ENCODE measurements at places on chromosomes 3 and 15.

- no peak for DNase-seq
Measured at GRCh38 chr15:75025548-75026260, 2.3 kb downstream of the PPCDC start.

- DNase-seq, result no peak
Measured at GRCh38 chr15:71808311-71809020, 1.9 kb upstream of the NR2E3 start.

DNA sequence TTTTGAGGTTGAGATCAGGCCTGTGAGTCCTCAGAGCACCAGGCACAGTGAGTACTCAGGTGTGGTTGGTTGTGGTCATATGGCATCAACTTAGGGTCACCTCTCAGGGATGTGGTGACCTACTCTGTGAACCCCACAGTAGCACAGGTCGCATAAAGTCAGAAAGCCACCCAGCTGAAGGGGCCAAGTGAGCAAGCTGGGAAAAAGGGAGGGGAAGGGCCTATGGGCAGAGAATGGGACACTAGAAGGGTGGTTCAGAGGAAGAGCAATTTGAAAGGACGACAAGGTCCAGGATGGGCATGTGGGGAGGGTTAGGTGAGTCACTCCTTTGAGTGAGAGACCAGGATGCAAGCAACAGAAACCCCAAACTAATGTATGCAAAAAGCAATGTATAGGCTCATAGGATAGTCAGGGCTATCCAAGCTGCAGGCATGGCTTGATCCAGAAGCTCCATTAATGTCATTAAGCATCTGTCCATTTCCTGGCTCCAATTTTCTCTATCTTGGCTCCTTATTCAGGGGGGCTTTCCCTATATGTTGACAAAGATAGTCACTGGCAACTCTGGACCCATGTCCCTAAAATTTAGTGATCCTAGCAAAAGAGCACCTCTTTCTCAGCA is 33.5 kb downstream of the HMCES start:
- DNase-seq, result no peak

GRCh38 chr3:33006081-33006480 is 54.6 kb downstream of the CCR4 start:
- no peak for DNase-seq

GRCh38 chr3:58536501-58537411 is at the start of gene ACOX2:
ACOX2 (minus strand) TSS chr3:58537190; CDS start chr3:58535106, 2,084 bp downstream.
- DNase-seq, result no peak

DNA sequence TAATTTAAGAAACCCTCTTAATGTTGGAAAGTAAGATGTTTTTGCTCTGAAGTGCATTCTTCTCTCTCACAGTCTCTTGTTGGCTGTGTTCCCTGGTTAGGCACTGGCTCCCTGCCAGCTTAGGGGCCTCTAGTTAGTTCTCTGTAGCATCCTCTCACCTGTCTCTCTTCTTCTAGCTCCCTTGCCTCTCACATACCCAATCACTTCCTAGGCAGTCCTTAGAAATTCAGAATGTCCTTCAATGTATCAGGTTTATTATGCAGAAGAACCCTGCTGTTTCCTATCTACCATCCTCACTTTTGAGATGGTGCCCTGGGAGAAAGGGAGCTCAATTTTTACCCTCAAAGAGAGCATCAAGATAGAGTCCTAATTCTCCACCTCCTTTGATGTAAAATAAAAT is 36.2 kb upstream of the CPNE4 start:
- DNase-seq, result no peak

DNA sequence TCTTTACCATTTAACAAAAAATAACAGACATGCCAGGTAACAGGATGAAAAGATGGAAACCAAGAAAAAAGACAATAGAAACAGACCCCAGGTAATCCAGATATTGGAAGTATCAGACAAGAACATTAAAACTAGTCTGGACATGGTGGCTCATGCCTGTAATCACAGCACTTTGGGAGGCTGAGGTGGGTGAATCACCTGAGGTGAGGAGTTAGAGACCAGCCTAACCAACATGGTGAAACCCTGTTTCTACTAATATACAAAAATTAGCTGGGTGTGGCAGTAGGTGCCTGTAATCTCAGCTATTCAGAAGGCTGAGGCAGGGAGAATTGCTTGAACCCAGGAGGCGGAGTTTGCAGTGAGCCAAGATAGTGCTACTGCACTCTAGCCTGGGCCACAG is 40.6 kb downstream of the ACAD9 start:
- no peak for DNase-seq

DNA sequence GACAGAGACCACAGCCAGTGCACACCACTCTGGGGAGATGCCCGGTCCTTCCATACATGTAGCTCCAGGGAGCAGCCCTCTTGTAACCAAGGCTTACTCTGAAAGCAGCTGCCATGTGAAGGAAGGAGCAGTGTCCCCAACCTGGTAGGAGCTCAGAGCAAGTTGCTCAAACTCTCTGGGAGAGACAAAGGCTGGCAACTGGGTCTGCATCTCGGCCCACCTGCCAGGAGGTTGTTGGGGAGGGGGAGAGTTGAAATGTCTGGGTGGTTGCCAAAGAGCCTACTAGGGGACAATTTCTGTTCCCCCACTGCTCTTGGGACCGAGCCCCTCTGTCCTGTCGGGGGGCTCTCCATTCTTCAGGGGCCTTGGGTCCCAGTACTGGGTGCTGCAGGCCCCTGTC is 309.9 kb downstream of the TLE3 start:
- DNase-seq, result no peak

DNA sequence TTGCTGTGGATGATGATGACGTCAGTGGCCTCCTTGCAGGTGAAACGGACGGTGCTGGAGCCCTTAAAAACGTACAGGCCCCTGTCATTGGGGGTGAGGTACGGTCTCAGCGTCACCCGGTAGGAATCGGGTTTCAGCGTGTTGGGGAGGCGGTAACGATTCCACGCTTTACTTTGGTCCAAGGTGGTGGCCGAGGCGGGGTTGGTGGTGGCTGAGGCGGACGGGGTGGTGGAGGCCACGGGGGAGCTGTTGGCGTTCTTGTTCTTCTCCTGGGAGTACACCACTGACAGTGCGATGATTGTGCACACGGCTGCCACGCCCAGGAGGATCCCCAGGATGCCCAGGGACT is 8.5 kb downstream of the ANPEP start:
- DNase-seq, result no peak

DNA sequence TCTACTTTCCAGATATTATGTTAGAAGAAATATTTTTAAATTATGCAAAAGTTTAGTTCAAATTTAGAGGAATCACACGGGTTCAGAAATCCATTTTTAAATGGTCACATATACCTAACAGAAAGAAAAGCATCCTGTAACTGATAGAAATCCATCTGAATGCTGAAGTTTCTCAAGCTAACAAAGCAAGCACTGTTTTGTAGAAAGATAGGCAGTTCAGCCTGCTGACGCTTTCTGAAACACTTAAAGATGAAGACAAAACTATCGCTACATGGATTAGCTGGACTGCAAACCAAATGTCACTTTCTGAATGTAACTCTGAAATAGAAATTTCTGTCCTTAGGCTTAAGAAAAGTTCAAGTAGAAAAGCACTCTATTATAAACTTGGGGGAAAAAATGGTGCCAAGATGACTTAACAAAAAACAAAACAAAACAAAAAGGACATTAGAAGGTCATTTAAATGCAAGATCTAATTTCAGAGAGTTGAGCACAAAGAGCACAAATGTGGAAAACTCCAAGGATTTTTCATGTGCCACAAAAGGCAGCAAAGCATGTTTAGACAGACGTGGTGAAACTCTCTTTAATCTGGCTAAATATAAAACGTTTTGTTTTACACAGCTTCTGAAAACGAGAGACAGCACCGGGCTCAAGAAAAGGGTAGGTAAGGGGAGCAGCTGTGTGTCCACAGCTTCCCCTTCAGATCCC is 1.2 kb downstream of the PLOD2 start:
- DNase-seq, result no peak

- no peak for DNase-seq
Measured at GRCh38 chr3:38985581-38985980, 66.2 kb downstream of the SCN11A start.

DNA sequence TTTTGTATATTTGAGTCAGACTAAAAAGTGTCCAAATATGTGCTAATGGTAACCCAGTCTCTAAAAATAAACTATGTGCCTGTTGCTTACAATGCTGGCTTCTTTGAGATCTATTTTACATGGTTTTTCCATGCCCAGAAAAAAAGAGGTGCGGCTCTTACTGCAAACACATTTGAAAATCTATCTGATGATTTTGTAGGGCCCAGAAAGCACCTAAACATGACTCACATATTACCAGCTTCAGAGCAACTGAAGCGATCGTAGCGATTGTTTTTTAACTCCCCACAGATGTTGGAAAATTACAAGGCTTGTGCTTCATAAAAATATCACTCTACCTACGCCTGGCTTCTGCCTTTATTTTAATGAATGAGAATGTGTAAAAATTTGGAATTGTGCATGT is 53.5 kb downstream of the SUCNR1 start:
- no peak for DNase-seq

GRCh38 chr3:110101361-110101760 is 764.0 kb upstream of the DPPA4 start:
- DNase-seq, result no peak

GRCh38 chr3:71226565-71227269 is 356.8 kb downstream of the FOXP1 start:
- DNase-seq, result no peak

DNA sequence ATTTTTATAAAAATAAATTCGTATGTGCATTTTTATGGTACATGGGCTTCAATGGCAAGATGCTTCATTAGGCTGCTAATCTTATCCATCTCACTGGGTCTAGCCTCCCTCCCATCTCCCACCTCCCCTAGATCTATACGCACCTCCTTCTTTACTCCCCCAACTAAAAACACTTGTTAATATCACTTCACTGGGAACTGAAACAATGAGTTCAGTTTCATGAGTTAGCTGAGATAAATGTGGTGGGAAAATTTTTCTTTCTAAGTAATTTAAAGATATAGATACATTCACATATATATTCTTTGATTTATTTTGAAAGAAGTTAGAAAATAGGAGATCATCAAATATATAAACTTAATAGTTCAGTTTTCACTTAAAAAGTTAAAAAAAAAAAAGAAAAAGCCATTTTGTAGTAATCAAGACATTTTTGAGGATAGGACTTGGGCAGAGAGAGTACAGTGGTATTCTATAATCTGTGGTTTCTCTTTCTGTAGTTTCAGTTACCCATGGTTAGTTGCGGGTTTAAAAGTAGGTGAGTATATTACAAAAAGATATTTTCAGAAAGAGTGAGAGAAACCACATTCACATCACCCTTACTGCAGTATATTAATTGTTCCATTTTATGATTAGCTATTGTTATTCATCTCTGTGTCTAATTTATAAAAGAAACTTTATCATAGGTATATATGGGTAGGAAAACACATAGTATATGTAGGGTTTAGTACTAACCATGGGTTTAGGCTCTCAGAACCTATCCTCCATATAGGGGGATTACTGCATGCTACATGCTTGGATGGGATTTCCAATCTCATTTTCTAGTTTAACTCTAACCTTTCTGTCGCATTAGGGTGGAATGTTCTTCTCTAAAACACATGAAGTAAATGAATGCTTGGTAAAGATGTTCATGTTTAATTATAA is 316.0 kb upstream of the CBLB start:
- no peak for DNase-seq

DNA sequence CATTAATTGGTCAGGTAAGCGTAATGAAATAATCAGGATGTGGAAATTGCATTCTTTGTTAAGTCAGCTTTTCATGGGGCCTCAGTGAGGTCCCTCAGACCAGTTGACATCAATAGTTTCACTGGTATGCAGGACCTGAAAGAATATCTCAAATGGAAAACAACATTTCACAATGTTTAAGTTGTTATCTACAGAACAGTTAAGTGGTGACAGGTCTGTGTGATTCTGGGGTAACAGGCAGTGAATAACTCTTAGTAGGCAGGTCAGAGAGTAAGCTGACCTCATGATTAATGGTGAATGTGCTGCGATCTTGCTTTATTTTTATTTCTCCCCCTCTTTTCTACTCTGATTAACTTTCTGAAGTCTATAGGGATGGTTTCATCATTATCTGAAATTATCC is 28.9 kb upstream of the ACP3 start:
- DNase-seq, result no peak

- peak; percentile 33 for DNase-seq
Measured at GRCh38 chr3:181328346-181328745, 338.8 kb upstream of the DNAJC19 start.

DNA sequence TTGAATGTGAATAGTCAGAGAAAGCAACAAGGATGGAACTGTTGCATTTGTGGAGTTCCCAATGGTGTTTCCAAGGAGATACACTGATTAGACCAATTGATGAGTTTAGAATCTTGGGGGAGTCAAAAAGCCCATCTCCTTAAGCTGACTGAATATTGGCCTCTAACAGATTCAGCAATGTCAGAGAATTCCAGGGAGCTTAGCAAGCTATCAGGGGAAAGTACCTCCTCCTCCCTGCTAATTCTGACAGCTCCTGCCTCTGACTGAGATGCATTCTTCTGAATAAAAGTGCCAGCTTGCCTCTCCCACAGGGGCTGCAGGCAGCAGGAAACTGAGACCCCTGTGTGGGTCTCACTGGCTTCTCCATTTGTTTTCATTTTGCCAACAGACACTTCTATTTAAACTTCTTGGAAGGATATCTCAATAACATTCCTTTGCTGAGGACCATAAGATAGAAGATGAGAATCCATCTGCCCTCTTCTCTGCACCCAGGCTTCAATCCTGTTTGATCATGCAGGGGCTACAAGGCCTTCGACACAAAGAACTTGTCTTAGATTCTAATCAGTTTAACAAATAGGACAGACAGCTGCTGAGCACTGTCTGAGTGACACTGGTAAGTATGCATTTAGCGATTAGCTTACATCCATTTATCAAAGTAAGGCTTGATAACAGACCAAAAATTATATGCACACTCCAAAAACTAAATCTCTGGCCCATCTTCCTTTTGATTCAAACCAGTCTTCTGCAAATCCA is 1080.8 kb downstream of the TUSC7 start:
- DNase-seq, result no peak

DNA sequence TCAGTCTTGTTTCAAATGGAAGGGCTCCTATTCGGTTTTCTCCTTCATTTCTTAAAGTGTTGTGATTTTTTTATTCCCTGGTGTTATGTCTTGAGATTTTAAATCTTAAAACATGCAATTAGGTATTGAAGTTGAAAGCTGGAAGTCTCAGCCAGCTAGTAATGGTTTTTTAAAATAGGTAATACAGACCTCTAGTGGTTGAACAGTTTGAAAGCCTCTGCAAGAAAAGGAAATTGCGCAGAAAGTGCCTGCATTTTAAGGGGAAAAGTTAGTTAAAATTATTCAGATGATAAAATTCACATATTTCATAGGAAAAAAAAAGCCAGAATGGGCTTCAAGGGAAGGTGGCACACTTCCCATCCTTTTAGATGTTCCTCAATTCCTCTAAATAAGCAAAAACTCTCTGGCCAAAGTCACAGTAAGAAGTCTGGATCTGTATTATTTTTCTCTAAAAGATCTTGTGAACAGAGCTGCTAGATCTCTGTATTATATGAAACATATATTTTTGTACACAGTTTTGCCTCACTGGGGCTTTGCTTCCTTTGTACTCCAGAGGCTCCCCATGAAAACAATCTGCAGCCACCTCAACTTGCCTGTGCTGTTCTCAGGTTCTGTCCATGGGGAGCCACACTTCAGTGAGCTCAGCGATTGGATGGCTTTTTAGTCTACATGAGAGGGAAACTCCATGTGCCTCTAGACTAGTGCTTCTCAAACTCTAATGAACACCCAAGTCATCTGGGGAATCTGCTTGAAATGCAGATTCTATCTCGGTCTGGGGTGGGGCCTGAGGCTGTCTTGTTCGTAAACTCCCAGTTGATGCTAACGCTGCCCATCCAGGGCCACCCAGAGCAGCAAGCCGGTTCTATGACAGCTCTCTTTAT is 21.5 kb downstream of the AGTR1 start:
- DNase-seq, result peak; percentile 3

- DNase-seq, result no peak
Measured at GRCh38 chr3:50830451-50830850, 155.7 kb downstream of the DOCK3 start.

- DNase-seq, result no peak
Measured at GRCh38 chr15:61685971-61686370, 374.3 kb downstream of the VPS13C start.

Measured in NCI-H1092 treated with DMSO at 0.1 percent for 48 hours (cell line).